Purkinje cell (primary cell): ENCODE measurements at places on chromosomes 2 and 18. TPM values are rescaled to one million over a fixed set of nuclear protein-coding genes. Genes with fewer than 3 reads are reported as not detected.

SCN7A gene
- 0.34 TPM in 1 of 2 replicates, not detected in the other for polyA plus RNA-seq

TSN gene
- polyA plus RNA-seq: 33.7 and 38.7 TPM in 2 replicates

SPHKAP gene
- polyA plus RNA-seq: 2.7 and 4.3 TPM in 2 replicates

BMP10 gene
- not detected in 2 replicates for polyA plus RNA-seq

ANKRD30BL gene
- 0.35 TPM in 1 of 2 replicates, not detected in the other for polyA plus RNA-seq

TSPYL6 gene
- not detected in 2 replicates for polyA plus RNA-seq
